ENCODE measurements at places on chromosomes 11 and 22.

- peak; percentile 56 for DNase-seq
These were observed 284.8 kb downstream of the ETS1 start for GRCh38 chr11:128302425-128303186.

- DNase-seq = peak; percentile 19
These were observed 90.1 kb downstream of the PDHX start for GRCh38 chr11:35006389-35007128.

- no peak for DNase-seq
These were observed 544.6 kb upstream of the B3GAT1 start for GRCh38 chr11:134956450-134957210.

DNA sequence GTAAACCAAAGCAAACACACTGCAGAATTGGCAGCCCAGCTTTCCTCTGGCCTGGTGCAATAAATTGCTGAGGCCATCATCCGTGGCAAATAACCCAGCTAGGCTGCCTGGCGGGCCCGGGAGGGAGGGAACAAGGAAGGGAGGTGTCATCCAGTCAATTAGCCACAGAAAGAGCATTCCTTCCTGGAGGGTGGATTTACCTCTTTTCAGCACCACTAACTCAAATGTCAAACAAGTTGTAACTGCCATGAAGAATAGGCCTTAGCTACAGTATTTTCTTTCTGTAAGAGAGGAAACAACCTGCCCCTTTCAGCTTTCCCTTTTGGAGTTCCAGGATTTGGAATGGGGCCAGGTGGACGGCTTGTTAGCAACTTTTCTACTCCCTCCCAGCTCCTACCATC lies 163.8 kb upstream of the BDNF start:
- DNase-seq = no peak

GRCh38 chr11:102813484-102813883 lies 15.5 kb upstream of the MMP1 start:
- DNase-seq = no peak

GRCh38 chr22:20130731-20131596 lies 640 bp upstream of the ZDHHC8 start:
- peak; percentile 61 for DNase-seq

GRCh38 chr11:36885154-36885553 lies 287.1 kb upstream of the RAG2 start:
- DNase-seq = no peak

- DNase-seq = no peak
These were observed 35.8 kb upstream of the HMOX1 start for GRCh38 chr22:35344956-35345690.

GRCh38 chr11:3841426-3842350 lies 929 bp upstream of the RHOG start:
- no peak for DNase-seq

DNA sequence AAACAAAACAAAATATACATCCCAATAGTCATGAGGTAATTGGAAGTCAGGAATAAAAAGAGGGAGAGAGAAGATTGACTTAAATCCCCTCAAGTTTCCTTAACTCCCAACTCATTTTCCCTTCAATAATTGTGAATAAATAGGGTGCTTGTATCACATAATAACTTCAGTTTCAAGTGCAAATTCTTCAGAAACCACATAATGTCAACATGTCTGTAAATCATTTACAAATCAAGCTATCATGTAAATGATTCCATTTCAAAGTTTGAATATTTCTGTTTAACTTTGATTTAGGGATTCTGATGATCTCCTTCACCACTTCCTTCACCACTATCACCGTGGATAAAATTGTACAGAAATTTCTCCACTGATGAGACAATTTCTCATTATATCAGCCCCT lies 23.2 kb downstream of the CASP5 start:
- no peak for DNase-seq

DNA sequence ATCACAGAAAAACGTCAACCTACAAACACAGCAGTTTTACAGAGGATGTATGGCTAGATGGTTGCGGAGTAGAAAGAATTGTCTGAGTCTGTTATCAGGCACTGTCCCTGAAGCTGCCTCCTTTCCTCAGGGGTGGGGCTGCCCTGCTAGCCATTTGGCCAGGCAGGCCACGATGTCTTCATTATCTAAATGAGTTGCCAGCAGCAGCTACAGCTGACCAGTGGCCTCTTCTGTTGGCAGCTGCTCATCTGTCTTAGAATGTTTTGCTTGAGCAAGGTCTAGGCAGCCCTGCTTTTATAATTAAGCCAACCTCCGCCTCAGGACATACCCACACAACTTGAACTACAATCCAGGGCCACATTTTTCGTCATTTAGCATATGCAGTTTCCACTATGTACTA lies 17.5 kb downstream of the SLC6A5 start:
- no peak for DNase-seq

DNA sequence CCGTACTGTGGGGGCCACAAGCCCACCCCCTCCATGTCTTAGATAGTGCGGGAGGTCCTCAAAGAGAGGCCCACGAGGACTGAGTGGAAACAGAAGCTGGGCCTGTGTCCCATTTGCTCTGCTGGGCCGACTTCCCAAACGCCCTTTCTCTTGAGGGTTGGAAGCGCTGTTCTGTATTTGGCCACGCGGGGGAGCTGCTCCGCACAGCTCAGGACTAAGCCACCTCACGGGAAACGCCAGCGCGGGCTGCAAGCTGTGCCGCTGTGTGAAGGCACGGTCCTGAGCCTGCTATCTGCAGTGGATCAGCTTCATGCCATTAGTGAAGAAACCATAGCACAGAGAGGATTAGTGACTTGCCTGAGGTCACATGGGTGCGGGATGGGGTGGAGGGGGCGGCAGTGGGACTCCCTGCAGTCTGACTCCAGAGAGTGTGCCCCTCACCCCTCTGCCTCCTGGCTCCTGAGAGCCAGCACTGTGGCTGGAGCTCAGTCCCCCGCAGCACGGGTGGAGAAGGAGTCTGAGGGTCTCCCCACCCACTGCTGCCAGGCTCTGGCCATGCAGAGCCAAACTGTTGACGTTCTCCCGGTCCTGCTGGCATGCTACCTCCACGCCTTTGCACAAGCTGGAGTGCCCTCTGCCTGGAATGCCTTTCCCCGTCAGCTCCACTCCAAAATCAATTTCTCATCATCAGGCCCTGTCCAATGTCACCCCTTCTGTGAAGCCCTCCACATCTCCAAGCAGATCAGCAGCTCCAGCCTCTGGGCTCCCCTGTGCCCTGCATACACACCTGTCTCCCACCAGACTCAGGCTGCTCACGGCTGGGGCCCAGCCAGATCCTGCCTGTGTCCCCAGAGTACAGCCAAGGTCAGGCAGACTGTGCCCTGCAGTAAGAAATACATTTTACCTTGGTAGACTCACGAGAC lies 51.5 kb upstream of the LRRC32 start:
- peak; percentile 70 for DNase-seq

DNA sequence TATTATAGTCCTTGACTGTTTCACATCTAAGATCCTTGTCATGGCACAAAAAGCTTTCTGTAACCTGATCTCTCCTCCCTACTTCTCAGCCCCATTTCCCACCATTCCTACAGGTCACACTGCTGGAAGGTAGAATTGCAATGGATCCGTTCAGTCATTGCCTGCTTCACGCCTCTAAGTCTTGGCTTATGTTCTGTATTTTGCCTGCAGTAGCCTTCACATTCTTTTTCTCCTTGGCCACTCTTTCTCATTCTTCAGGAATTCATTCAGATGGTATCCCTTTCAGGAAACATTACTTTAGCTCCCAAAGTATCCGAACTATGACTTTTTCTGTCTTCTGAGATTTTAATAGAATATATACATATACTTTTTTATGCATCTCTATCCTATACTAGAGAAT lies 731.5 kb downstream of the NTM start:
- no peak for DNase-seq

- no peak for DNase-seq
These were observed 551.9 kb upstream of the LUZP2 start for GRCh38 chr11:23944923-23945322.

GRCh38 chr11:118622376-118623268 lies 15.2 kb downstream of the PHLDB1 start:
- no peak for DNase-seq

DNA sequence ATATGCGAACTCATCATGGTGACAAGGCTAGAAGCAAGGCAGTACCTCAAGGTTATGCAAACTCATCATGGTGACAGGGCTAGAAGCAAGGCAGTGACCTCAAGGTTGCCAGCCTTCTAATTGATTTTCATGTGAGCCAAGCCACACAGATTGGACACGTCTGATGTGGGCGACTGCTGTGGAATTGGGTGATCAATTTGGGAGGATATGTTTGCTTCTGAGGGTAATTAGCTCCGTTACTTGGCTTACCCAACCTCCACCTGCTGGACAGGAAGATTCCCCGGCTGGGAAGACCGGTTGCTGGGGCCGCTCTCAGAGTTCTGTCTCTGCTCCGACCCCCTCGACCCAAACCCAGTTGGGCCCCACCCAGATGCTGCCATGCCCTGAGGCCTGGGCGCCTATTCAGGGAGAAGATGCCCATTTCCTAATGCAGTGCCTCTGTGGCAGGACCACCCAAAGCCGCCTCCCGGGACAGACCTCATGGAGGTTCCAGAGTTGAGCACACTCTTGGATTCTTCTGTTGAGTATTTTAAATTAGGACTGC lies 69.9 kb upstream of the SHANK2 start:
- no peak for DNase-seq

DNA sequence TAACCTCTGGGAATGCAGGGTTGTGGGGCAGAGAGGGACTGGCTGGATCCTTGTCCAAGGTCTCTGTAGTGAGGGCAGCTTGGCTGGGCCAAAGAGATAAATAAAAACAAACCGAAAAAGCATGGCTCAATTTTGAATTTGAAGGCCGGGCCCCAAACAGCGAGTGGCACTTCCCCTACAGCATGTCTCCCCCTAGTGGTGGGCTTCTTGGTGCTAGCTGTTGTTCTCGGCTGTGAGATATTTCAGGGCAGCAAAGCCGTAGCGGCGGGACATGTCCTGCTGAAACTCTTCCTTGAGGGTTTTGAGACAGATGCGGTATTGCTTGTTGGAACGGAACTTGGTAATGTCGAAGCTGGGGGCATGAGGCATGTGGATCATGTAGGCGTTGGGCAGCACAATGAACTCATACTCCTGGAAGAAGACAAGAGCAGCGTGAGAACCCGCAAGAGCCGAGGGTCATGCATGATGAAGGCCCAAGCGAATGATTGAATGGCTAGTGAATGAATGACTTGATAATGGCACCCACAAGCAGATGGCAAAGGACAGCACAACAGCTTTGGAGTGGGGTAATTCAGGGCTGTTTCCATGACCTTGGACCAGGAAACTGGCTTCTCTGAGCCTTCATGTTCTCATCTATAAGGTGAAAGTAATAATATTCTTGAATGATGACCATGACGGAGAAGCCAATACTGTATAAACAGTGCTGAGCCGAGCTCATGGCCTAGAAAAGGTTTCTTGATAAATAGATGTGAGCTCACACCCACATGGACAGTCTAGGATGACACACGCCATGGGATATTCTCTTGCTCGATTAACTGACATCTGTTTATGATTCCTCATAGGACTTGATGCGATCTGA lies 216.3 kb upstream of the SYN3 start:
- peak; percentile 4 for DNase-seq

GRCh38 chr11:1557904-1558774 lies 13.9 kb downstream of the DUSP8 start:
- no peak for DNase-seq

- no peak for DNase-seq
These were observed 48.3 kb downstream of the MYH9 start for GRCh38 chr22:36339171-36340065.

- DNase-seq = no peak
These were observed 110.1 kb downstream of the NOX4 start for GRCh38 chr11:89381094-89381493.

DNA sequence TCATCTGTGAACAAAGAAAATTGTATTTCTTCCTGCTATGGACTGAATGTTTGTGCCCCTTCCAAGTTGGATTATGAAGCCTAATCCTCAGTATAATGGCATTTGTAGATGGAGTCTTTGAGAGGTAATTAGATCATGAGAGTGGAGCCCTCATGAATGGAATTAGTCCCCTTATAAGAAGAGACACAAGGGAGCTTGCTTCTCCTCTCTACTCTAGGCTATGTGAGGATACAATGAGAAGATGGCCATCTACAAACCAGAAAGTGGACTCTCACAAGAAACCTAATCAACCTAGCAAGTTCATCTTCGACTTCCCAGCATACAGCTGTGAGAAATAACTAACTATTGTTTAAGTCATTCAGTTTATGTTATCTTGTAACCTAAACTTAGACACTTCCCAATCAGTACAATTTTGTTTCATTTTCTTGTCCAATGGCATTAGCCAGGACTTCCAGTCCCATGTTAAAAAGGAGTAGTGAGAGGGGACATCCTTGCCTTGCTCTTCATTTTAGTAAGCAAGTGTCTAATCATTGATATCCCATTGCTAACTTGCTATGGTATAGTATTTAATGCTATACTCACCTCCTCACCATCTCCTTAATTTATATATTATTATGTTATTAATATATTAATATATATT lies 45.7 kb downstream of the PDGFD start:
- DNase-seq = no peak

DNA sequence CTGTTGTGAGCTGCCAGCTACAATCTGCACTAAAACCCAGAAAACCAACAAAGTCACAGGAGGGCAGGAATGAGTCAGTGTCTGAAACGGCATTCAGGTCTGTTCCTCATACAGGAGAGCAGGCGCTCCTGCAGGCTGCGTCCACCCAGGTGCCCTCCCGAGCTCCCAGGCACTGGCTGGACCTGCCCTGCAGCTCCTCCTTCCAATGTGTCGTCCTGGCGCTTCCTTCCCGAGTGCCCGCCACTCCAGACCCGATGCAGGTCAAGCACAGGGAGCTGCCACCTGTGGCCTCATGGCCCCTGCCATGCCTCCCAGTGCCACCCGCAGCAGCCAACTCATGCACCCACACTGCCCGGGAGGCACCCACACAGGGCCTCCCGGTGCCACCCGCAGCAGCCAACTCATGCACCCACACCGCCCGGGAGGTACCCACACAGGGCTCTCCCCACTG lies 12.0 kb downstream of the BRD1 start:
- DNase-seq = no peak

DNA sequence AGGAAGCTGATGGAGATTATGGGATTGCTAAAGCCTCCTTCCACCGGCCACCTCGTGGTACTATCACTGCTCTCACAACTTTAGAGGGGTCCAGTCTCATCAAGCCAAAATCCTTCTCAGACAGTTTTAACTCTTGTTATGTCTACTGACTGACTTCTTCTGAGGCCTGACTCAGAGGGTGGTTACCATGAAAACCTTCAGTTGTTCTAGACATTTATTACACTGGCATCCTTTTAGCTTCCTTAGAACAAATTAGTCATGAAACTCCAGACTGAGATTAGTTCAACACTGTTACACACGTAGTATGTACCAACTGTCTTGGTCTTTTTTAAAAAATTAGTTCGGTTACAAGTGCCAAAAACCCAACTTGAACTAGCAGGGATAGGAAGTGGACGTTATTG lies 7.5 kb downstream of the DIXDC1 start:
- DNase-seq = no peak

GRCh38 chr11:43923406-43924111 lies 18.9 kb upstream of the C11orf96 start:
- DNase-seq = no peak
